ENCODE measurements at places on chromosomes 3 and 15. TPM values are rescaled to one million over a fixed set of nuclear protein-coding genes. Genes with fewer than 3 reads are reported as not detected.
A peak's percentile ranks its signal among the peaks of the same experiment; 100 is the strongest.

Gene SPESP1
- polyA plus RNA-seq: 5.2 TPM

Gene PTH1R
- 10.4 TPM for polyA plus RNA-seq

Gene OSTN
- polyA plus RNA-seq: not detected

Gene ZNF717
- polyA plus RNA-seq: 4.0 TPM

Gene DIPK2A
- 19.3 TPM for polyA plus RNA-seq

DNA sequence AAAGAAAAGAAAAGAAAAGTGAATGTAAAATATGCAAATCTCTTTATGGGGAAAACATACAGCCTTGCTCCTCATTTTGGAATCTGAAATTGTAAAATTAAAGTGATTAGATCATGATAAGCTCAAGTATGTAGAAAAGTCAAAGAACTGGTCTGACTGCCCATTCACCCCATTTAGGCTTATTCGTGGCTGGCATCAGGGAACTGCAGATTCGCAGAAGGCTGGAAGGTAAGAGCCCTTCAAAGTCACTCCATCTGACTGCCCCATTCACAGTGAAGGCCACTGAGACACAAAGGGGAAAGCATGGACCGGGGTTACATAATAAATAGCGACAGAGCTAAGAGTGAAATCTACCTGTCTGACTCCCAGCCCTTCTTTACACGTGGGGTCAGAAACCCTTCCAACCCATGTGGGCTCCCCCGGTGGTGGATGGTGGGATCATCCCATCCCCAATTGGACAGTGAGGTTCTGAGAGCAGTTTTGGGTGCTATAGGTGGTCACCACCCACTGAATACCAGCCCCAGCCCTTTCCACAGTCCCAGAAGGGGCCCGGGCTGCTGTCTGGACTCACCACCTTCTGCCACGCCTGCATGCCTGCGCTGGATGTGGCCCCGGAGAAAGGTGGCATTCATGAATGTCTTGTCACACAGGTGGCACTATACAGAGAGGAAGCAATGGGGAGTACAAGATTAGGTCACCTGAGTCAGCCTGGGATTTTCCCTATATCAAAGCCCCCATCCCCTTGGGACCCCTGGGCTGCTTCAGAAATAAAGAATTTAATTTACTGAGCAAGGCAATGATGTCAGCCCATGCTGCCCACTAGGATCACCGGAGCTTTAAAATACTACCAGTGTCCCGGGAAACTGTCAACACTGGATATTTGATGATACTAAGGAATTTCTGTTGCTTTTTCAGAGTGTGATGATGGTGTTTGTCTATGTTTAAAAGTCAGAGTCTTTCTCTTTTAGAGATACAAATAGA, 17.9 kb downstream of the DZIP1L start:
- DNase-seq: no peak

GRCh38 chr3:188077160-188077799, 76.7 kb upstream of the LPP start:
- DNase-seq: peak; percentile 43

DNA sequence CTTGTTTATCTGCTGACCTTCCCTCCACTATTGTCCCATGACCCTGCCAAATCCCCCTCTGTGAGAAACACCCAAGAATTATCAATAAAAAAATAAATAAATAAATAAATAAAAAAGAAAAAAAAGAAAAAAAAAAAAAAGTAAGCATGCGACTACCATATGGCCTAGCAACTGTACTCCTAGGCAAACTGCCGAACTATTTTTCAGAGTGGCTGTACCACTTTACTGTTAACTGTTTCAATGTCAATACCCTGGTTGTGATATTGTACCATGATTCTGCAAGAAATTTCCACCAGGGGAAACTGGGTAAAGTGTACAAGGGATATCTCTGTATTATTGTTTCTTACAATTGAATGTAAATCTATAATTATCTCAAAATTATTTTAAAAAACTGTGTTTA, 41.3 kb upstream of the MAP4 start:
- no peak for DNase-seq

DNA sequence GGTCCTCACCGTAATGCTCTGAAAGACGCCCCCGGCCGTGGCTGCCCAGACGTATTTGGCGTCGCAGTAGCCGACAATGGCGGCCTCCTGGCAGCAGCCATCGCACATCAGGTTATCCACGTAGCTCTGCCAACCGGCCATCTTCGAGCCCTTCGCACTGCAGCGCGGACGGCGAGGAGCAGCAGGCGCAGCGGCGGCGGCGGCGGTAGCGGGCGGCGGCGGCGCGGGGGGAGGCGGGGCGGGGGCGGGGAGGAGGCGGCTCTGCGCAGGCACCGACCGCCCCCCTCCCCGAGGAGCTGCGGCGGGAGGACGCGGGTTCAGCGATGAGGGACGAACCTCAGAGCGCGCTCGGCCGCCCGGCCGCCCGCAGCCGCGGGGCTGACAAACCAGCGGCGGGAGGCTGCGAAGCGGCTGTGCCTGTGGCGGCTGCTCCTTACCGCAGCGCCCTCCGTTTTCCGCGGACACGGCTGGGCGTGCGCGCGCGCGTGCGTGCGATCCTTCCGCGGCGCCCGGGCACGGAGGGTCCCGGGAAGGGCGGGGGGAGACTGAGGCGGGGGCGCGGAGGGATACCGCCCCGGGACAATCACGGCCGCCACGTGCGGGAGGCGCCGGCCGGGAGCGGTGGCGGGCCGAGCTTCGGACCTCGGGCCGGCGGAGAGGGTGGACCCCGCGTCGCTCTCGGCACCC, at the start of gene PFN2:
Gene PFN2 (minus strand): TSS at position 180 of the 687 bp plus-strand sequence. CDS start 39 bp downstream, at position 141.
- peak; percentile 77 for DNase-seq

DNA sequence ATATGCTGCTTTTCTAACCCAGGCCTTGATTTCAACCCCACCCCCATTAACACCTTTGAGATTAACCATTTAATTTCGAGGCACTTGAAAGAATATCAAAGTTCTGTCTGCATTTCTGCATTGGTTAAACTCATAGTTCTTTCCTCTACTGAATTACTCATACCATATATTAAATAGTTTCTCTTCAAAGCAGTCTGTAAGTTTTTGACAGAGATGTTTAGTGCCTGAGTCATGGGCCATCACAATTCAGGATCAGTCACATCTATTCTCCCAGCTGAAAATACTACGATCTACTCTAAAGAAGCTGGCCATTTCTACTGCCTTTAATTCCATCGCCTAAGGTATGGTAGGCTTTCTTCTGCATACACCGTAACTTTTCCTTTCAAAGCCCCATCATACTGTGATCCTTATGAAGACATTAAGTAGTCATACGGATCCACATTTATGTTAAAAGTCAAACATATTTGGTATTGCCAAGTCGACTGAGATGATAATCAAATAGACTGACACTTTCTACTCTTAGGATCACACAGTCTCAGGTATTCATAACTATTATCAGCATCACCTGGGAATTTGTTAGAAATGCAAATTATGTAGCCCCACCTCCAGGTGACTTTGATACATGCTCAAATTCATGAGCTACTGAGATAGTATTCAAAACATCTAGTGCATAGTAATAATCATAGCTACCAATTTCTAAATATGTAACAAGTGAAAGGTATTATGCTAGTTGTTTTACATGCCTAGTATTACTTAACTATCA, 489.4 kb upstream of the IL12A start:
- DNase-seq: no peak

DNA sequence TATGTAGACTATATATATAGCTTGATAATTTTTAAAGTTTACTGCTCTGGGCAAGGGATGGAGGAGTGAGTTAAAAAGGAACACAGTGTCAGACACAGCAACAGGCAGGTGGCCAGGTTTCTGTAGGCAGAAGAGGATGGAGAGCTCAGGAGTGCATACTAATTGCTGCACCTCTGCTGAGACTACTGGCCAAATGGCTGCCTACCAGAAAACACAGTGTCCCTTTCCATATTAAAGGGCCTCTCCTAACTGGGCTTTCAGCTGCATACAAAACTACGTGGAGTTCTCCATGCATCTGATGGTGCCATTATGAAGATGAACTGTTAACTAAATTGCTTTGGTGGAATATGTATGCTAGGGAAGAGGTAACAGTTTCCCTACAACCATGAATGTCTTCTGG, 1.8 kb downstream of the ATP13A4 start:
- DNase-seq: no peak

DNA sequence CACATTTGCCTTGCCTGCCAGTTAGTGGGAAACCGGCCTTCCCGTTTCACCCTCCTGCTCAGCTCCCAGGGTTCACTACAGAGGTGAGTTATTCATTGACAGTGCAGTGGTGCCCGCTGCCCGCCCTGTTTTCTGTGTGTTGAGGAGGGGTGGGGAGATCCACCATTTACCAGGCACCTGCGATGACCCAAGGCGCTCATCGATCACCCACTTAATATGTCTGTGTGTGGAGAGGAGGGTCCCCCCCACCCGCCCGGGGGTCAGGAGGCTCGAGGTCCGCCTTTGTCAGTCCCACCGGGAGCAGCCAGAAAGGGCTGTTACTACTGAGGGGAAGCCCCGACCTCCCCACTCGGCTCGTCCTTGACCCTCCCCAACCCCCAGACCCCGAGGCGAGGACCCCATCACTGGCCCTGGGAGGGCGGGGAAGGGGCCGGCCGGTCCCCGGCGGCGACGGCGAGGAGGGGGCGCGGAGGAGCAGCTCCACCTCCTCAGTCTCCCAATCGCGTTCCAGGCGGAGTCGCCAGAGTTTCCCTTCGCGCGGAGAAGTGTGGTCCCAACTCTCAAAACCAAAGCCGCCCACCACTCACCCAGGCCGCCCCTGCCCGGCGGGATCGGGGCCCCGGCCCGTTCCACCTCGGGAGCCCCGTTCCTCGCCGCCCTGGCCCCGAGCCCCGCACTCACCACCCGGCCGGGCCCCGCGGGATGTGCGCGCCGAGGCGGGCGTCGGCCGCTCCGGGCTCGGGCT, 1.1 kb downstream of the PLXNB1 start:
- peak; percentile 39 for DNase-seq

DNA sequence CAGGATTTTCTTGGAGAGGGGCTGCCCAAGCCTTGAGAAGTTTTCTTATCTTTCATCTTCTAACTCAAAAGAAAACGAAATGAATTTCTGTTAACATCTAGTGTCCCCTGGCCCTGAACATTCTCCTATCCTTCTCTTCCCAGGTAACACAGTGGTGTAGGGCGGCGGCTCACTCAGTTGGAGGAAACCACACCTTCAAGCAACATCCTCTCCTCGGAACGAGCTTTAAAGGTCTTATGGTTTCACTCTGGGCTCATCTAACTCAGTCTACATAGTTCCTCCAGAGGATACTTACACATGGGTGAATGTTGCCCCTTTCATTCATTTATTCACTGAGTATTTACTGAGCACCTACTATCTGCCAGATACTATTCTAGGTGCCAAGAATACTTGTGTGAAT, 31.0 kb upstream of the KLHL6 start:
- DNase-seq: no peak

GRCh38 chr15:60912984-60913697, 316.0 kb downstream of the RORA start:
- DNase-seq: no peak

DNA sequence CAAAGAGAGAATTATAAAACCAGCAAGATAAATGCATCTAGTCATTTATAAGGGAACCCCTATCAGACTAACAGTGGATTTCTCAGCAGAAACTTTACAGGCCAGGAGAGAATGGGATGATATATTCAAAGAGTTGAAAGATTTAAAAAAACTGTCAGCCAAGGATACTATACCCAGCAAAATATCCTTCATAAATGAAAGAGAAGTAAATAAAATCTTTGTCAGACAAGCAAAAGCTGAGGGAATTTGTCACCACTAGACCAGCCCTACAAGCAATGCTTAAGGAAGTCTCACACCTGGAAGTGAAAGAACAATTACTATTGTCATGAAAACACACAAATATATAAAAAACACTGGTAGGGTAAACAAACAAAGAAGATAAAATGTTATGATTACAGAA, 113.4 kb upstream of the FAM3D start:
- no peak for DNase-seq

DNA sequence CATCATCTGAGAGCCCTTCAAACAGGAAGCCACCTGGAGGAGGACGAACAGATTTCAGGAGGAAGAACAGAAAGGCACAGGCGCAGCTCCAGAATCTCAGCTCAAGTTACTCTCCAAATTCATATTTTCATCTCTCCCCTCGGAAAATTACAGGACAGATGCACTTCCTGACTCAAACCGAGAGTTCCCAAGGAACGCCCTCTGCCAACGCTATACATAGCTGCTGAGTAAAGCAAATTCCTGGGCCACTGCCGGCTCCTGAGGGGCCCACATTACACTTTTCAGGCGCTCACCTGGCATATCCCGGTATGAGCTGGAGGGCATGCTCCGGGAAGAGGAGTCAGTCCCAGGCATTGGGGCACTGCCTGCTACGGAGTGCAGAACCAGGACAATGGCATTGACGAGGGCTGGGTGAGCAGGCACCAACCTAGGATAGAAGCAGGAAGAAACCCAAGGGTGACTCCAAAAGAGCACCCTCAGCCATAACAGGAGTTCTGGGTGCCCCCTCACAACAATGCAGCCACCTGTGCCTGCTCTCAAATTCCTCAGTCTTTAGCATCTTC, 11.2 kb downstream of the UBL7 start:
- DNase-seq: no peak

GRCh38 chr3:46628901-46629369, 16.6 kb downstream of the FAM240A start:
- DNase-seq: no peak

DNA sequence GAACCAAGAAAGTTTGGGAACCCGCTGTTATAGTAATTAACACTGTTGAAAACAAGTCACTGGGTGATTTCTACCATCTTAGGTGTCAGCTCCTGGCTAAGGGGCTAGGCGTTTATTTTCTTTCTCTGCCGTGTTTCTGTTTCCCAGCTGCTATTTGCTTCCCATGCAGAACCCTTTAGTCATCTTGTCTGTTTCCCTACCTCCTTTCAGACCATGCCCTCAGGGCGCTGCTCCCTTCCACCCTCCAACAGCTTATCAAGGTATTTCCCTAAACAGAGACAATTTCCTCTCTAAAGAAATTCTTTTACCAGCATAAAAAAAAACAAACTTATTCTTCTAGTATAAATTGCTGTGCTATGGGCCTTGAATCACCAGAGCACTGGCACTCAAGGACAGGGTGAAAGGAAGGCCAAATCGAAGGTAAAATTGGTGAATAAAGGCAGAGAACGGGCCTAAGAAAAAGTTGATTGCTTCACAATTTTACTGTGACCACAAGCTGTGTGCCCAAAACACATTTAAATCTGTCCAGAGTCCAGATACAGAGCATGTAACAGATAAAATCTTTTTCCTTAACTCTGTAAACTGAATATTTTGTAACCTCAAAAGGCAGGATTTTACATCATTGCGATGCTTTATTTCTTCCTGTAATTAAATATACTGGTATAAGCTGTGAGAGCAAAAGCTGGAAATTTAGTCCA, 319.2 kb downstream of the ZNF621 start:
- peak; percentile 12 for DNase-seq

All from adrenal gland (tissue), 19 donors.